CD4-positive, alpha-beta T cell treated with Interferon alpha-2 for 1 hour (primary cell): ENCODE measurements at places on chromosomes 2 and 18.

DNA sequence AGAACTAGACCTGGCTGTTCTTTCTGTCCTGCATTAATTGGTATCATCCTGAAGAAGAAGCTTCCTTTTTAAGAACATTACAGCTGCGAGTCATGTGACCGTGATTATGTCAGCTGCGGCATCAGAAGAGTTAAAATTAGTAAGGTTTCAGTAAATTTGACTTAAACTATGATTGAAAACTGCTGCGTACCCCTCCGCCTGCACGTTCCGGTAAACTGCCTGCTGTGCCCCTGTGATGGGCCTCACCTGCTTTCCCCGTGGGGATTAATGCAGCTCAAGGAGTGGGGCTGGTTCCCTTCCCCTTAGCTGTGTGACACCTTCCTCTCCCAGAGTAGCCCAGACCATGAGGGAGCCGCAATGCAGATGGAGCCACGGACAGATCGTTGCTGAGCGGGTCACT, 36.1 kb upstream of the MYO3B start:
- no peak for DNase-seq

DNA sequence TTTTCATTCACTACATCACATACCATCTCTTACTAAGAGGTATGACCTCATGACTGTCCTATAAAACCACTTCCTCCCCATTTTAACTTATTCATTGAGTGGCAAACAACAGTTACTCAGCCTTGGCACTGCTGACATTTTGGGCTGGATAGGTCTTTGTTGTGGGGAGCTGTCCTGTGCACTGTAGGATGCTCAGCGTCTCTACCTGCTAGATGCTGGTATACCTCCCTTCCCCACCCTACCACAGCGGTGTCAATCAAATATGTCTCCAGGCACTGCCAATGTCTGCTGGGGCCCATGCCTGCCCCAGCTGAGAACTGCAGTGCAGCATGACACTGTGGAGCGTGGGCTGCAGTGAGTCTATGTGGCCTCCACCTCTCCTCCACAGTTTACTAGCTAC, 76.3 kb upstream of the MGAT4A start:
- peak; percentile 13 for DNase-seq

GRCh38 chr2:236047886-236048540, 120.2 kb downstream of the GBX2 start:
- DNase-seq = no peak

DNA sequence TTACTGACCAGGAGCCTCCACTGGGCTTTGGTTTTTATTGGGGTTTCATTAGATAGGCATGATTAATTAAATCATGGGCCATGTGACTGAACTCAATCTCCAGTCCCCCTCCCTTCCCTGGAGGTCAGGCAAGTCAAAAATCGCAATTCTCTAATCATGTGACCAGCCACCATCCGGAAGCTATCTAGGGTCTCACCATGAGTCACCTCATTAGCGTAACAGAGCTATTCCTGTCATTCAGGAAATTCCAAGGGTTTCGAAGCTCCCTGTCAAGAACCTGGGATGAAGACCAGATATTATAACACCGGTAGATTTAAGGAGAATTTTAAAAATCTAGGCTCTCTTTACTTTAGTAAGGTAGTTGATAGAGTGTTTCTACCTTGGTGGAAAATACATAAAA, 180.3 kb upstream of the TCF4 start:
- no peak for DNase-seq

DNA sequence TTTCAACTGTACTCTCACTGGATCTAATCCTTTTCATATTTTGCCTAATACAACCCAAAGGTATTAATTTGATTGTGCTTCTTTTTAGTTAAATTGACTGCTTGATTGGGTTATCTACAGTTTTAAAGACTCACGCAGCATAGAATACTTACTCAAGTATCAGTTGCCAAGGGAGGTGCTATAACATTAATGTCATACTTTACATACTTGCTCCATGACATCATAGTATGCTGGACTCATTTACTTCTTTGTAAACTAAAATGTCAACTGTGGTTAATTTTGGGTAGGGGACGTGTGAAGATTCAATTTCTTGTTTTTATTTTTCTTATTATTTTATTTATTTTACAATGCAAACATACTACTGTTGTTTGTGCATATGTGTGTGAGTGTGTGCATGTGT, 716.2 kb upstream of the VRK2 start:
- DNase-seq = no peak

DNA sequence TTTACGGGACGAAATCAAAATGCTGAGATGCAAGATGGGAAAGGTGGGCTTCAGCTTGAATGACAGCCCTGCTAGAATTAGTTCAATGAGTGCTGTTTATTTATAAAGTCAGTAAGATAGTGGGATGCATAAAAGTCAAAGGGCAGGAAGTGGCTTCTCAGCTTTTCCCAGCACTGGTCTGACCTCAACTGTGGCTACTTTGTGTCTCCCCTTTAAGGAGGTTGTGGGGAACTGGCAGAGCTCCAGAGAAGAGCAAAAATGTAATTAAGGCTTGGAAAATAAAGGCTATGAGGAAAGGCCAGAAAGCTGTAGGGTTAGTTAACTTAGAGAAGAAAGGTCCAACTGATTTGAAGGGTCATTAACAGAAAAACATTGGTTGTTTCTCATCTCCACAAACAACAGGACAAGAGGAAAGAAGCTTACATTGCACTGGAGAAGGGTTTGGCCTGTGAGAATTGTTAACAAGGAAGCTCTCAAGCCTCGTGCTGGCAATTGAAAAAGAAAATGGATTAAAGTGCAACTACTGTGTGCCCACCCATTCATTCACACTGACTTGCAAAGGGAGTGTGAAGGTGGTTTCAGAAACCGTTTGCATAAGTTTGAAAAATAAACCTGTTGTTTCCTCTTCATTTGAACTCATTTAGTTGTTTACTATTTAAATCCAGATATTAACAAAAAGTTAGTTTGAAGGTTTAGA, 68.8 kb upstream of the CD28 start:
- DNase-seq = peak; percentile 13

GRCh38 chr18:2970772-2971659, 41.9 kb downstream of the LPIN2 start:
- DNase-seq = peak; percentile 76
